ENCODE measurements at places on chromosomes 7 and 10. TPM values are rescaled to one million over a fixed set of nuclear protein-coding genes. Genes with fewer than 3 reads are reported as not detected.

CDHR1 gene
- total RNA-seq: 5.1 TPM

GNAT3 gene
- total RNA-seq: not detected

FANK1 gene
- total RNA-seq: 3.3 TPM

FAM241B gene
- 13.7 TPM for total RNA-seq

GRCh38 chr7:726854-727103, 280 bp downstream of the DNAAF5 start:
- no peak for DNase-seq

DNA sequence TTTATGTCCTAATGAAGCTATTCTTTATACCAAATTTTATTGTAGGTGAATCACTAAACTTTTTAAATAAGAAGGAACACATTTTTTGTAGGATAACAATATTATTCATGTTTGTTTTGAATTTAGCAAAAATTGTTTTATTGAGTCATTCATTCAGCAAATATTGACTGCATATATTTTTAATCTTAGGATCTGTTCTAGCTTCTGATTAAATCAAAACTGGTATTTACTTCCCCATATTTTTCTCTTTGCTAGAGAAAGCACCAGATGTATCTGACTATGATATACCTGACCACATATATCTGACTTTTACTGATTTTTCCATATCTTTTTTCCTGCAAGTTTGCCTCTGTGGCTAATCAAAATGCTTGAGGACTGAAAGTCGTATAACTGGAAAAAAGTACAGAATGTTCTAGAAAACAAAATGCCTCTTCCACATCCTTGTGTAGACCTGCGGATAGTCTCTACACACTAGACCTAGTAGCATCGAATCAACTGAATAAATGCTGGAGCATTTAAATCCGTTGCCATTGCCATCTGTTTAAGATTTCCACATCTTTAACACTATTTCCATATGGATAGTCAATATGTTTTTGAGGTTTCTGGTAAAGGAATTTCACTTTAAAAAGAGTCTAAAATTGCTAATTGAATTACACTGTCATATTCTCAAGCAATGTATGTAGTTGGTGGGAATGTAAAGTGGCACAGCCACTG, 594.7 kb downstream of the KCNMA1 start:
- DNase-seq: no peak

- no peak for DNase-seq
Observed at GRCh38 chr10:101536800-101537199, 51.3 kb downstream of the POLL start.

GRCh38 chr7:114791771-114792170, 130.1 kb upstream of the MDFIC start:
- DNase-seq: no peak

GRCh38 chr7:83562289-83562688, 86.7 kb downstream of the SEMA3E start:
- no peak for DNase-seq

DNA sequence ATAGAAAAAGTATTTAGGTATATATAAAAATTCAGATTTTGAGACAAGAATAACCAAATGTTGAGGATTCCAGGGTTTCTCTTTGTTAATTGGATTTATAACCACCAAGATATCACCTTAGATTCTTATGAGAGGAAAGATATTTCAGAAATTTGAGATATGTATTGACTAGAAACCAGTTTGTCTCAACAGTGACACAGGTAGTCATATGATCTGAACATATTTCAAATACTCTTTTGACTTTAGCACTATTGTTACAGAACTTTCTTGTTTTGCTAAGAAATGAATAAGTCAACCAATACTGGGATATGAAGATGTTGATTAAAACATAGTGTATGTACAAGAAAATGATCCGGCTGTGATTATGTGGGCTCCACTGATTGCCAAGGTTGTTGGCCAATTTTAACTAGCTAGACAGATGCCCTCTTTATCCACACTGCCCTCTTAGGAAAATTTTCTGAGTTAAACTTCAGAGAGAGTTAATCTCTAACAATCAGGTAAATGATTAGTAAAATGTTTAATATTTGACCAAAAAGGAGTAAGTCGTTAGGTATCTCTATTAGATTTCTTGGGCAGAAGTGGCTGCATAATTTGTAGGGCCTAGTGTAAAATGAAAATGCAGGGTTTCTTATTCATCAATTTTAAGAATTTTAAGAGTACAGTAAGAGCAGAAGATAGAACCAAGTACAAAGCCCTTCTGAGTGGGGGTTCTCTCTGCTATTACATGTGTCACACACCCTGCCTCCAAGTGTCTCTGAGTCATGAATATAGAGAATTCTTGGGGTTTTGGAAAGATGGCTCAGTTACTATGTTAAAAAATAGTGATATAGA, 376.0 kb downstream of the TFEC start:
- DNase-seq: no peak

- no peak for DNase-seq
Observed at GRCh38 chr7:50953303-50953702, 170.6 kb upstream of the GRB10 start.

- DNase-seq: no peak
Observed at GRCh38 chr7:27842851-27843250, 102.9 kb downstream of the TAX1BP1 start.

- DNase-seq: no peak
Observed at GRCh38 chr10:23021430-23021829, 73.9 kb upstream of the MSRB2 start.

- no peak for DNase-seq
Observed at GRCh38 chr10:105150259-105150880, 509.3 kb downstream of the SORCS3 start.

GRCh38 chr10:125000366-125001312, 58.7 kb downstream of the ZRANB1 start:
- peak; percentile 88 for DNase-seq

- no peak for DNase-seq
Observed at GRCh38 chr7:135919071-135919841, 57.9 kb downstream of the MTPN start.
